Kidney epithelial cell (primary cell): ENCODE measurements at places on chromosomes 11 and 22.
A peak's percentile ranks its signal among the peaks of the same experiment; 100 is the strongest.

GRCh38 chr11:72821920-72822799 is 7.9 kb downstream of the ATG16L2 start:
- no peak for DNase-seq

DNA sequence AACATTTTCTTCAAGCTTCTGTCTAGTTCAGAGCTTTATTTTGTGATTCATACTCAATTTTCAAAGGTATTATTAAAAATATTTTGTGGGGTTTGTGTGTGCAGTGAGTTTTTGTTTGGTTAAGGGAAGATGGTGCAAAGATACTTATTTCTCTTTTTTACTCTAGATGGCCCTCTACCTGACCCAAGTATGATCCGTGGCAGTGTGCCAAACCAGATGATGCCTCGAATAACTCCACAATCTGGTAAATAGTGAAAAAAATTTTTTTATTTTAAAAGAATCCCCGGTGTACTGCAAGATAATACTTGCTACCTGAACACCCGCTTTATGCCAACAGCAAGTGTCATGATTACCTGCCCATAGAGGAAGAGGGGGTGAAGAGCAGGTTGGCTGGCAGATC is 54.2 kb downstream of the EP300 start:
- DNase-seq = no peak

DNA sequence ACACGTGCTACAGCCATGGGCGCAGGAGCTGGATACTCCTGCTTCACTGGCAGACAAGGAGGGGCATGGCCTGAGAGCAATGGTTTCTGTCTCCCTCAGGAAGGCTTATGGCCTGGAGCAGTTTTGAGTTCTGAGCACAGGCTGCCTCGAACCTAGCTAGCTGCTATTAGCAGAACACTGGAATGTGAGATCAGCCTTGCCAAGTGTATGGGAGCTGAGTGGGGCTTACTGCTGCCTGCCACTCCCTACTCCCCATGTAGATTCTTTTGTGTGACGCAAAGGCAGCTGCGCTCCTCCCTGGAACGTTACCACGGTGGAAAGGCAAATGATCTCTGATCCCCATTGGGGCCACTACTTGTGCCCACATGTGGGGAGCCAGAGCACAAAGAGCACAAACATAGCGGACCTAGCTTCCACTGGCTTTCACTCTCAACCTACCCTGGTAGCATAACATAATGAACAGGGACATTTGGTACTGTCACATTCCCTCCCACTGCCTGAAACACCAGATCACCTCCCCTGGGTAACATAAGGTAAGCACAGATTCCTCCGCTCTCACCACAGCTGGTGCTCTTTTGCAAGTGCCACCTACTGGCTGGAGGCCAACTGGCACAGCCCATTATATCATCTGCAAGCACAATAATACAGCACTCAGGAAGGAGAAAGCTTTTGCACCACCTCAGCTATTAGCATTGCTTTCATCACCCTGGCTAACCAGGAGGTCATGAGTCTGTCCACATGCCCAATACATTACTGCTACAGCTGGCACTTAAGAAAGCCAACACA is 84.6 kb upstream of the GUCY1A2 start:
- DNase-seq = no peak

DNA sequence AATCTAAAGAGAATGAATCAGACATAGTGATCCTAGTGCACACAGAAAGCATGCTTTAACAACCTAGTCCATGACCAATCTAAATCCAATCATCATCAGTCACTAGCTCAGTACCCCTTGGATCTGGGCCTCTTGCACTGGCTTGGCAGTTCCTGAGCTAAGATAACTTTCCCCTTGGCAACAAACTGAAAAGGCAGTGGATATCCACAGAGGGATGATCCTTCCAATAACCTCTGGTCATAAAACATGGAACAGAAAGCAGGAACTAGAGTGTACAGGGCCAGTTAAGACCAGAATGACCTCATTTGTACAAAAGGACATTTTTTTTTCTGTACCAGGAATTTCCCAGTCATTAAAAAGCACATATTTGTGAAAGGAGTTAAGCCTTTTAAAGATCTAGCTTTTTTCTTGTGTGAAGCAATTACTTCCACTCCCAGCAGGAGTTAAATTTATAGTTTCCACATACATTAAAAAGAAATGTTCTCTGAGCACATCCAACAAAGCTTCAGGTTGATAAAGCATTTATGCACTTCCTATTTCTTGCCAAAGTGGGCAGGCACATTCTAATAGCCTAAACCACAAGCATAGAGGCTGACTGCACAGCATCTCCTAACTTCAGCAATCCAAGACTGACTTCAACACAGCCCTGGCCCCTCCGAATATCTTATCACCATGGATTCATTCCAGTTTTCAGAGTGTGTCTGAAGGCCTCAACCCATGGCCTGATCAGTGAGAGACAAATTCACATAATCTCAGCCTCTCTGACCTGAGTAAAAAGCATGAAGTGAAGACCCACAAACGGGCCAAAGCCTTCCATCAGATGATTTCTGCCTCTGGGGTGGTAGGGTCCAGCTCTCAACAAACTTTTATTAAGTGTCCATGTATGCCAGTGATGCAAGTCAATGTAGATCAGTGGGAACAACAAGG is 29.9 kb downstream of the GUCY1A2 start:
- DNase-seq = peak; percentile 39
